ENCODE measurements at places on chromosomes 2 and 18.

DNA sequence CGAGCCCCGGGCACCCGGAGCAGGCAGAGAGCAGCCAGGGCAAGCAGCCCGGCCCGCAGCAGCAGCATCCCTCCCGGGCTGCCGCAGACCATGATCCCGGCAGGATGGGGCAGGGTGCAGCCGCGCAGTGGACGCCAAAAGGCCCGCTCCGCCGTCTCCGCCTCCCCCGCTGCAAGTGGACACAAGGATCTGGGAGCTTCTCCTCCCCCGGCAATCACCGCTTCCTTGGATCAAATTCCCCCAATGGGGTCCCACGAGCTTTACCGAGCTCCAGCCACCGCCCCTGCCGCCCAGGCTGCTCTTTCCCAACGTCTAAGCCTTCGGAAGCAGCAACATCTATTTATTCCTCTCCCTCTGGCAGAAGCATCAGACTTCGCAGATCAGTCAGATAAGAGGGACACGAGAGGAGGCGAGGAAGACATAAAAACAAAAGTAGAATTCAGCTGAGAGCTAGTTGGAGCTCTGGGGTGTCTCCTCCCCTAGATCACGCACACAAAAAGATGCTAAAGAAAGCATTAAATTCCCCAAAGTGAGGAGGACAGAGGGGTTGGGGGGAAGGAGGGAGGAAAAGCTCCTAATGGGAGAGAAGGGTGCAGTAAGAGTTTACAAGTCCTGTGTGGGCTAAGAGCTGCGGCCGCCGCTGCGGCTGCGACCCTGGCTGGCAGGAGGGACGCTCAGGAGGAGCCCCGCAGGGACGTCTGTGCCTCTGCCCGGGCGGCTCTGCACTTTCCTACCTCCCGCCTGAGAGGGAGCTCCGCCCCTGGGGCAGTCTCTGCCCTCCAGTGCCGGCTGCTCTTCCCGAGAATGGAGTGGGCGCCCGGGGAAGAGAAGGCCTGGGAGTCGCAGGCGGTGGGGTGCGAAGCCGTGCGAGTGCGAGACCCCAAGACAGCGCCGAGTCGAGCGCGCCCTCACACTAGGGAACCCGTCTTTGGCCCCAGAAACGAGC is at the start of gene FRZB:
Gene FRZB (minus strand): TSS at position 177 of the 946 bp plus-strand sequence. CDS start 85 bp downstream, at position 92.
- peak; percentile 37 for DNase-seq

DNA sequence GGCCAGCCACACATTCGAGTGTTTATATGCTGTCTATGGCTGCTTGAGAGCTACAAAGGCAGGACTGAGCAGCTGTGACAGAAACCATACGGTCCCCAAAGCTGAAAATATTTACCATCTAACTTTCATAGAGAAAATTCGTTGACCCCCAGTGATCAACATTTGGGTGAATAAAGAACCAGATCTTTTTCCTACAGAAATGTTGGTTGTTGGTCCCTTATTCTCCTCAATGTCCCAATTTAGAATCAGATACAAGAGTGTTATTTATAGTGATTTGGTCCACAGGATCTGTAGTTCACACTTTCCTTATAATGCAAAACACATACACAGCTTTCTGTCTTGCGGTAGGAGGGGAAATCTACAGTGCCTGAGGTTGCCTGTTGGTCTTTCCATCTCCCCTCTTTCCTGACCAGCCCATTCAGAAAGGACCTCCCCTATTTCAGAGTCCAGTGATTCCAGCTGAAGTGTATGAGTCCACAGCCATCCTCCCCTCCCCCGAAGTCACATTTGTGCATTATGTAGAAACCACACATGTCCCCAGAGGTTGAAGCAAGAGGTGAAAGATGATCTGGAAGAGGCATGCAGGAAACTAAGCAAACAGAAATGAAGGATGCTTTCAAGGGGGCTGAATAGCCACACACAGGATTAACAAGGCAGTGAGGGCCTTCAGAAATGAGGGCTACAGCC is 61.9 kb downstream of the SPRED2 start:
- DNase-seq, result peak; percentile 57

GRCh38 chr2:175371378-175371777 is 189.9 kb upstream of the ATP5MC3 start:
- DNase-seq, result no peak

DNA sequence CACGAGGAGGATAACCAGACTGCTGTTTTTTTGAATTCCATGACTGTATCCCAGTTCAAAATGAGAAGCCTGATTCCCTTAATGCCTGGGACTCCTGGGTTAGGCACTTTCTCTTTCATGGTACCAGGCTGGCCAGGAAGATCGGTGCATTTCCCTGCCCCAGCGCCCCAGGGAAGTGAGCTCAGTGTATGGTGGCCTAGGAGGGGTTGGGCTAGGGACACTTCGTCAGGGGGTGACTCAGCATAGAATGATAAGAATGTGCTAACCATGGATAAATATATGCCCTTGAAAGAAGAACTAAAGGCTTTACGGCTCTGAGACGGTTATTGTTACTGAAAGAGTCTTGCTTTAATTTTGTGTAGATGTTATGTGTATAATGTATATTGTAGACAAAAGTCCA is 27.5 kb upstream of the FAM237A start:
- DNase-seq, result no peak

Measured in tibial nerve (tissue), 4 donors.